ENCODE measurements at places on chromosomes 3 and 15.
A peak's percentile ranks its signal among the peaks of the same experiment; 100 is the strongest.

- no peak for DNase-seq
Measured at GRCh38 chr3:193974671-193975535, 161.0 kb upstream of the HES1 start.

DNA sequence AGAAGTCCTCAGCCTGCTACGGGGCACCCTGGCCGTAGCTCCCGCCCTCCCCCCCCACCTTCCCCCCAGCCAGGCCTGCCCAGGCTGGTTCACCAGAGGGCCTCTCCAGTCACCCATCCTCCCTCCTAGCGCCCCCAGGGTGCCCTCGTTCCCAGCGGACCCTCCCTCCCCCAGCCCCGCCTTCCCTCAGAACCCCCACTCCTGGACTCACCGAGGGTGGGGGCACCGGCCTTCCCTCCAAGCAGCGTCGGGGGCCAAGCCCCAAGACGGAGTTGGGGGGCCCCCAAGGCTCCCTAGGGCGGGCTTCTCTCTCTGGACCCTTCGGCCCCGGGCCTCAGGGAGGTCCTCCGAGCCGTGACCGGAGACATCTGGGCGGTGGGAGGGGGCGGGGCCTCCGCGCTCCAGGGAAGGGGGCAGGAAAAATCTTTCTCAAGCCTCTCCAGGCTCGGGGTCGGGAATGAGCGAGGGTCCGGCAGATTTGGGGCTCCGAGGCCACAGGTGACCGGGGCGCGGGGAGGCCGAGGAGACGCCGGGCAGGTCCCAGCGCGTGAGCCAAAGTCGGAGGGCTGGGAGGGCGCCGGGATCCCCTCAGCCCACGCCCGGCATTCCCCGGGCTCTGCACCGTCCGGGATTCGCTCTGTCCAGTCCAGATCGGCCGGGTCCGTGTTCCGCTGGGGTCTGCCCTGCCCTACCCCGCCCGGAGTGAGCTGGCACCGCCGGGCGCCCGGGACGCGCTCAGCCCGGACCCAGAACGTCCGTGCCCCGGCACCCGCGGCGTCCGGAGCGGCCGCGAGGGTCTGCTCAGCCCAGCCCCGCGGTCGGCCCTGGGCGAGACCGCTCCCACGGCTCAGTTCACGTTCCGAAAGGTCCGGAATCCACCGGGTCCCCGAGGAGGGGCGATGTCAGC, 999 bp downstream of the INSYN1 start:
- DNase-seq: no peak

DNA sequence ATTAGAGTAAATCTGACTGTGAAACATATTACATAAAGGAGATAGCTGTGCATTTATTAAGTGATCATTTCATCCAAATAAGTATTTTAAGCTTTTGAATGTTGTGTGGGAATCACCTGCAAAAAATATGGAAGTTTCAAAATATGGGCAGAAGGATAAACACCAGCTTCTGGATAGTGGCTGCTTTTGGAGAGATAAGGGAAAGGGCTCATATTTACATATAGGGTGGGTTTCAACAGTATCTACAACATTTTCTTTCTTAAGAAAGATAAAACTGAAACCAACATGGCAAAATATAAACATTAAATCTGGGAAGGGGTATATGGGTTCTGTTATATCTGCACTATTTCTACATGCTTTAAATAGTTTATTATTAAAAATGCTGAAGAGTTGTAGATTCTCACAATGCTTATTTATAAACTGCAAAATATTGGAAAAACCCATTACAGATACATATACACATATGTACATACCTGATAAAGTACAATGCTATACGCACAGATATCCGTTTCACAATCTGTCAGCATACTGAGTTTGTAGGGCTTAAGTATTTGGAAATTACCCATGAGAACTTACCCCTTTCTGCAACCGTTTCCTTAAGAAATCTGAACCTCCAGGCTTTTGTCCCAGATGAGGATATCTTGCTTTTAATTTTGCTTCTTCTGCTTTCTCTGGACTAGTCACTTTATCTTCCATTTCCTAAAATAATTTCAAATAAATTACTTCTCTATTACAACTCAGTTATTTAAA, 12.1 kb downstream of the ARPP19 start:
- peak; percentile 33 for DNase-seq

DNA sequence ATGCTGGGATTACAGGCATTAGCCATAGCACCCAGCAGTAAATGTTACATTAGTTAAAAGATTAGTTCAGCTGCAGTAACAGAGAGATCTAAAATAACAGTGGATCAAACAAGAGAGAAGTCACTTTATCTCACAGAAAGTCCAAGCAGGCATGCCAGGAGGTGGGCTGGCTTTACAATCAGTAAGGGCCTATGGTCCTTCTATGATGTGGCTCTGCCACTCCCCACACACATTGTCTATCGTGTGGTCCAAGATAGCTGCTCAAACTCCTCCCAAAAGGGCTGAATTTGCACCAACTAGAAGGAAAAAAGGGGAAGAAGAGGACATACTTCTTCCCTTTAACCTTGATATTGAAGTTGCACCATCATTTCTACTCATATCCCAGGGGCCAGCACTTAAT, 4.6 kb upstream of the RUVBL1 start:
- DNase-seq: no peak

DNA sequence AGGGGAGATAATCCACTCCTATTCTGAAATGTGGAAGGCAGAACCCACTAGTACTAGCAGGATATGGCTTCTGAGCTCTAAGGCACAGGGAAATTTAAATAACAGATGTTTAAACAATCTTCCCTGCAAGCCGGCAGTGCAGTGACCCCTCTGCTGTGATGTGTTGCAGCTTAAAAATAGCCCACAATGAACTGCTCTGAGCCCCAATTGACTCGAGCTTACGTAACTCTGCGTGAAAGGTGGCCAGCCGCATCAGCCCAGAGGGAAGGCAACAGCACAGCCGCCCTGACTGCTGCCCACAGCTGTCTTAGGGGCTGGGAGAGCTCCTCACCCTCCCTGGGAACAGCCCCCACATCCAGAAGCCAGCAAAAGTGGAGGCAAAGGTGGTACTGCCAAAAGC, 12.5 kb upstream of the CAMKV start:
- no peak for DNase-seq

GRCh38 chr15:48565560-48566482, 79.7 kb downstream of the FBN1 start:
- DNase-seq: no peak

DNA sequence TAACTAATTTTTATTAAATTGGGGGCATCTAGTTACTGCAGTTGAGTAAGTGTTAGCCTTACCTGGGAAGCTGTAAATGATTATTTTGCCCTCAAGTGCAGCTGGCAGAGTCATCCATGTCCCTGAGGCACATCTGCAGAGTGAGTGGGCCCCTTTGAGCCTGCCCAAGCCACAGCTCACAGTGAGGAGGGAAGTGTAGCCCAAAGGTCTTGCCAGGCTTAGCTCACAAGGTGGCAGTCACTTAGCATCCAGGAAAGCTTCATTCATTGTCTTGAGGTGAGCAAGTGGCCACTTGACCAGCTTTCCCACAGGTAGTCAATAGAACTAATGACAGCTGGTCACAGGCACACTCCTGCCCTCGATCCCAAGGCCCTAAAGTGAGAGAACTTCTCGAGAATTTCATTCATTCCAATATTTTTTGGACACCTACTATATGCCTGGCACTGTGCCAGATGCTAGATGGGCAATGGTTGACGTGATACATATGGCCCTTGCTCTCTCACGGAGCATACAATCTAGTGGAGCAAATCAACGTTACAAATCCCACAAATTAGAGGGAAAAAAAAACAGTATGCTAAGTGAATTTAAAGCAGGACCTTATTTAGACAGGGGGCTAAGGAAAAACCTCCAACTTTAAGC, 163.3 kb upstream of the IL12A start:
- DNase-seq: no peak

DNA sequence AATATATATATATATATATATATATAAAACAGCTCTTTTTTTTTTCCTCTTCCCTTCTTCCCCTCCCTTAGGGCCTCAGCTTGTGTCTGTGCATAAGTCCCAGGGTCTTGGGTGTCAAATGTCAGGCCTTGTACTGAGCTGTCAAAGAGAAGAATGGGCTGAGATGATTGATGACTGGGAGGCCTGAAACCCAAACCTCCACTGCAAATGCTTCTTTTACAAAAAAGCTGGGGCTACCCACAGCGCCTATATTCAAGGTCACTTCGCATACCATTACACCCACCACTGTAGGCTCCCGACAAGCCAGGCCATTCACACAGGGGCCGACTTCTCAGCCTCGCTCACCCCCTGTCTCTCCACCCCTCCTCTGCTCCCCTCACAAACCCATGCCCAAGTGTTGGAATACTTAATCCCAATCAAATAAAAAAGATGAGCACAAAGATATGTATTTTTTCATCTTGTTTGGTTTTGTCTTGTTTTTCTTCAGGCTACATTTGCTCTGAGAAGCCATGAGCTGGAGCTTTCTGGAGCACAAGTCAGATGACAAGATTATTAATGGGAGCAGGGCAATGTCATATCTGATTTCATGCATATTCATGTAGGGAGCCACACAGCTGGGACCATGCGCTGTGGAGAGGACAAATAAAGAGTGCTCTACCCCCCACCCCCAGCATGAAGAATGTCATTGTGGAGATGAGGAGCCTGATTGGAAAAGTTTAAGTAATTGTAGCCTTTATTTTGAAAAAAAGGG, 614.4 kb upstream of the NR2F2 start:
- DNase-seq: no peak

GRCh38 chr15:81625896-81626295, 251.9 kb upstream of the TMC3 start:
- no peak for DNase-seq

All from GM12865 (cell line).